ENCODE measurements at places on chromosomes 5 and 9.

GRCh38 chr5:88879724-88880123 is 3.3 kb downstream of the MEF2C start:
- no peak for DNase-seq

- DNase-seq: no peak
Measured at GRCh38 chr5:169695919-169696490, 58.9 kb downstream of the DOCK2 start.

GRCh38 chr5:54541823-54542783 is 24.5 kb downstream of the SNX18 start:
- no peak for DNase-seq

DNA sequence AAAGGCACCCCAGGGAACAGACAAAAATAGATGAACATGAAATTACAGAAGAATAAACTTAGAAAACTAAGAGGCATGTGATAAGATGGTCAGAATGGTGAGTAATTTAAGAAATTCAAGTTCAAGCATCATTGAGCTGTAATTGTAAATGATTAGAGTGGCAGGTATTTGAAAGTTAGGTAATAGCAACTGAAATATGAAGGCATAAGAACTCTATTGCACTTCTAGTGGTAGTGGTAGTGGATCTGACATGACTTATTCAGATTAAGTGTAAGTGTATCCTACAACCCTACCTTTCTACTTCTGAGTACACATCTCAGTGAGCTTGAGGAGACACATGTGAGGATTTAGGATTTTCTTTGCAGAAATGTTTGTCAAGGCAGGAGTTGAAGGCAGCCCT is 192.9 kb upstream of the RIOK2 start:
- no peak for DNase-seq

All from ELF-1 (cell line).